ENCODE measurements at places on chromosomes 1 and 21.

DNA sequence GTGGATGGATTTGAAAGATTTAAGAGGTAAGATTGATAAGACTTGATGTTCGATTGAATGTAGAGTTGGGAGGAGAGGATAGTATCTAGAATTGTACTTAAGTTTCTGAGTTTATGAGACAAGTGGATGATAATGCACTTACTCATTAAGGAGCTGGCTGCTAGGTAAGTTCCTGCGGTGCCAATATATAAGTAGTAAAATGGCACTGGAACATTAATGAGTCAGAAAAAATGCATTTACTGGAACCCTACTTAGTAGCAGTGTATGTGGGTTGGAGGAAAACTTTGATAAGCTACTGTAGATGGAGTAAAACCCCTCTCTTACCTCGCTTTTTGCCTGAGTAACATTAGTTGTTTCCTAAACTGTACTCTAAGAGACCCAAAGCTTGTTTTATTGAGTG is 68.2 kb downstream of the ZFYVE9 start:
- no peak for DNase-seq

GRCh38 chr21:44599264-44600029 is 950 bp upstream of the KRTAP10-7 start:
- no peak for DNase-seq

GRCh38 chr1:55305735-55306134 is 90.6 kb upstream of the USP24 start:
- DNase-seq, result peak; percentile 50

GRCh38 chr1:160161965-160162705 is 10.7 kb downstream of the ATP1A4 start:
- DNase-seq, result no peak

- DNase-seq, result no peak
Measured at GRCh38 chr1:234843946-234844345, 234.0 kb upstream of the IRF2BP2 start.

DNA sequence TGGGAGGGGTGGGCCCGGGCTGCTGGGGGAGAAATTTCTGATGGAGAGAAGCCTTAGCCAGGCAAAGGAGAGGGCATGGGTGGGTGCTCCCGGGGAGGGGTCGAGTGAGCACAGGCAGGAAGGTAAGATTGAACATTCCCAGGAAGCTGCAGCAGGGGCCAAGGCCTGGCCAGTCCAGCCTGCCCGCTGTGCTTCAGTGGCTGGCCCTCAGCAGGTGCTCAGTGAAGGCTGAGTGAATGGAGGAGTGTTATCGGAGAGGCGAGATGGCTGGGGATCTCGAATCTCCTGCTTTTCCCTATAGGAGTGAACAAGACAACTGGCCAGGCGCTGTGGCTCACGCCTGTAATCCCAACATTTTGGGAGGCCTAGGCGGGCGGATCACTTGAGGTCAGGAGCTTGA is 20.9 kb downstream of the SPSB1 start:
- no peak for DNase-seq

DNA sequence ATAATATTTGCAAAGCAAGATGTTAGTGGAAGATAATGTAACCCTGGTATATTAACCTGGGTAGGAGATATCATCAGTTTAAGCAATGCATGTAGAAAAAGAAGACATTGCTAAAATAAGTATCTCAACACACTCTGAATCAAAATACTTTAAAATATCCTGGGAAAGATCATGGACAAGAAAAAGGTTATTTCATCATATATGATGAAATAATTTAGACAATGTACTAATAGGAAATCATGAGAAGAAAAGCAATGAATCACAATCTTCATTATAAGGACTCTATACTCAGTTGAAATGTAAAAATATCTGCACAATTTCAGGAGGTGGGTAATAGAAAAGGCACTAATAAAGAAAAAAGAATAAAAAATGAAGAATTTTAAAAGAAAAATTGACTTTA is 158.8 kb downstream of the KCNT2 start:
- DNase-seq, result no peak

DNA sequence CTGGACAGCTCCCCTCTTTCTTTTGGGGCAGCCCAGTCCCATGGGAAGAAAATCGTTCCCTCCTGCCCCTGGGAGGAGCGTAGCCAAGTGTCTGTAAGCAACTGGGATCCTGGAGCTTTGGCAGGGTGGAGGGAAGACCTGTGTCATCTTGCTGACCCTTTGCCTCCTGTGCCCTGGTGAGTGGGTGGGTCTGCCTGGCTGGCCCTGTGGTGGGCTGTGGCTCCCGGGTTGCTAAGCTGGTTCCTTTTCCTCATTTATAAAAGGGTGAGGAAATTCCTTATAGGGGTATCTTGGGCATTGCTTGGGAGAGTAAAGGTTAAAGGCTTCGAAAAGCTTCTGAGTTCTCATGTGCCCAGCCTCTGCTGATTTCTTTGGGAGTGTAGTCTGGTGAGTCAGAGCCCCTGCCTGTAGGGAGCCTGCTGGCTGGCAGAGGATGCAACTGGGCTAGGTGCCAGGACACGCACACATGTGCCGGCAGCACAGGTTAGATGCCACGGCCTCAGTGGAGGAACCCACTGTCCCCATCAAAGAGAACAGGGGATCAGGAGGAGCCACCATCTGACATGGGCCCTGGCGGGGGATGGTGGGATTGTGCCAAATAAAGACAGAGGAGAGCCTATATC is 85.2 kb downstream of the ARHGEF10L start:
- DNase-seq, result peak; percentile 59

GRCh38 chr1:150006881-150007421 is 3.6 kb downstream of the OTUD7B start:
- no peak for DNase-seq

GRCh38 chr1:1079408-1080121 is 5.5 kb upstream of the RNF223 start:
- DNase-seq, result peak; percentile 90

- DNase-seq, result no peak
Measured at GRCh38 chr21:32007456-32007855, 134.6 kb downstream of the HUNK start.

DNA sequence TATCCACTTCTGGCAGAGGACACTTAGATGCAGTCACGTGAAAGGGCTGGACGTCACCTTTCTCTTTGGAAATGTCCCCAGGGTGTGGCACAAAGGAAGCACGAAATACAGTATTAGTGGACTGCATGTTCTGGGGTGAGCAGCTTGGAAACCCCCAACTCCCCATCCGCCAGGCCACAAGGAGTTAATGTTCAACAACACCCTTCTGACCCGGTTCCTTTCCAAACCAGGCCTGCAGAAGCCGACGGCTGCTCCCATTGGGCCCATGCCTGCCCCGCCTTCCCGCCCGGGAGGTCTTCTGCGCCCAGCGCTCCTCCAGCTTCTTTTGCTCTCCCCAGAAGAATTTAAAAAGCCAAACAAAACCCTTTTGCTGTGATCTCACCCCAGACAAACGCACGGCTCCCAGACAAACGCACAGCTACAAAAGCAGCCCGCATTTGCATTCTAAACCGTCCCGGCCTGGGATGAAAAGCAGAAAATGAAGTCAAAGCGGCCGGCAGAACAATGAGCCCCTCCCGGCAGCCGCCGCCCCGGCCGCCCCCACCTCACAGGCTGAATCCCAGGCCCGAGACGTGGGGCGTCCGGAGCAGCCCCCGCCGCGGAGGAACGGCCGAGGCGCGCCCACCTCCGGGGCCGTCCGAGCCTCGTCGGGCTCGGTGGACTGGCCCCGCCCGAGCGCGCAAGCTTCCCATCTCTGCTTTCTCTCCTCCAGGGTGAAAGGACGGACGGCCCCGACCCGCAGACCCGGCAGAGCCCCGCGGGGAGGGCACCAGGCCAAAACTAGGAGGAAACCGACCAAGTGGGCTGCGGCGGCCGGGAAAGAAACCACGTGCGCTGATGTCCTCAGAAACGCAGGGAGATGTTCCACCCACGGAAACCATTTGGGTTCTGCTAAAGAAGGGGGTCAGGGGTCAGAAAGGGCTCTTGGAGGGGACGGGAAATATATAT is 101.9 kb downstream of the PLPP3 start:
- no peak for DNase-seq

Measured in HS-27A (cell line).